Stimulated activated CD4-positive, alpha-beta T cell treated with anti-CD3 and anti-CD28 coated beads, Interleukin-1b, Interleukin-23, amount 100 ng/mL, for 4 hours (primary cell): ENCODE measurements at places on chromosomes 11 and 22.

DNA sequence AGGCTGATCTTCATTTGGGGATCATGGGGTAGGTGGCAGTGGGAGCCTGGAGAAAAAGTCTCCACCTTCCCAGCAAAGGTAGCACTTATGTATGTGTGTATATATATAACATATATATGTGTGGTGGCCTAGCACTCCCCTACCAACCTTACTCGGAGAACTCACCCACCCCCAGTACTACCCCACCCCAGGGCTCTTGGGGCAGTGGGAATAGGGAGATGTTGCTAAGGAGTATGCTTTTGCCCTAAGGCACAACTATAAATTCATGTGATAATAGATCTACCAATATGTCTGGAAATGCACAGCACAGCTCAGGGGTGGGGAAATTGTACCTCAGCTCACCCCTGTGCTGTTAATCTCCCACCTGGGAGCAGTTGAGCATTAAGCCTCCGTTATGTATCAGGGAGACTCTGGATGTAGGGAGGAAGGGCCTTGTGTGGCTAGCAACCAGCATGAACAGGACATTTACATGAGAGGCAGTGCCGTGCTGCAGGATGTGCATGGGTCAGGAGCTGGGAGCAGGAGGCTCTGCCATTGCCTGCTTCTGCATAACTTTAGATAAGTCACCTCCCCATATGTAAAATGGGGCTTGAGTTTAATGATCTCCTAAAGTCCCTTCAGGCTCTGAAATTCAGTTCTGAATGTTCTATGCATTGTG, 57.3 kb downstream of the C11orf91 start:
- no peak for DNase-seq

DNA sequence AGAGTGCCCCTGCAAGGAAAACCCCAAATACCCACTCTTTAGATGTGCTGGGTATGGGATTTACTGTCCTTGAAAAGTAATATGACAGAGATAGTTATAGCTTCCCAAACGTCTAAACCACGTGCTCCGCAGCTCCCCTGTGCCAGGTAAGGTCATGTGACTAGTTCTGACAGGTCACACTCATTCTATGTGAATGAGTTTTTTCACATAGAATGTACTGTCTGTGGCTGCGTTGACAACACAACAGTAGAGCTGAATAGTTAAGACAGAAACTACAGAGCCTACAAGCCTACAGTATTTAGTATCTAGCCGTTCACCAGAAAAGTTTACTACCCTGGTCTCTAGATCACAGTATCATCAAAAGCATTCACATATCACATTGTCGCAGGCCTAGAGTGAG, 236.2 kb downstream of the ETS1 start:
- no peak for DNase-seq

DNA sequence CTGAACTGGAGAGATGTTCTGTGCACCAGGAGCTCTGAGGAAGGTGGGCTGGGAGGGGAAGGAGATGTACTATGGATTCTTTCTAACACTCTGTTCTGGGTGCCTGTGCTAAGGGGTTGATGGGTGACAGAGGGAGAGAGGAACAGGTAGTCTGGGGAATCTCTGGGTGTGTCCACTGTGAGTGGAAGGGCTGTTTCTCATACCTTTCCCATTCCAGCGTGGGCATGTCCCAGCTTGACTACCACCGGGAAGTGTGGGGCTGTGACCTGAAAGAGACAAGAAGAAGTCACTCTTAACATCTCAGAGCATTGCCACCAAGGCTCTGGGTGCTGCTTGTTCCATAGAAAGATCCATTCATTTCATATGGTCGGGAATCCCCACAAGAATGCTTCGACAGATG, 121.9 kb downstream of the FBXO7 start:
- DNase-seq, result no peak

DNA sequence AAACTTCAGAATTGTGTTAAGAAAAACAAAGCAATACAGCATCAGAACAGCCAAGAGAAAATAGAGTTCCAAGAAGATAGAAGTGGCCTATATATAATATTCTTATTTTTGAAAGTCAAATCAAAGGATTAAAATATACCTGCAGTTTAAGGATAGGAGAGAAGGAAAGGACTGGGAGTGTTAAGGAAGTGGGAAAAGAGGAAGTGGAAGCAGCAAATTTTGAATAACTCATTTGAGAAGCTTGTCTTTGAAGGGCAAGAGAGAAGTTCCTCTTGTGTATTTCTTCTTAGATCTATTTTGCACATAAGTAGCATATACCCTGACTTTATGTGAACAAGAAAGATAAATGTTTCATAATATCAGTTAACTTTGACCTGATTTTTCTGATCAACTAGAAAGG, 62.6 kb upstream of the SLC17A6 start:
- DNase-seq, result no peak

DNA sequence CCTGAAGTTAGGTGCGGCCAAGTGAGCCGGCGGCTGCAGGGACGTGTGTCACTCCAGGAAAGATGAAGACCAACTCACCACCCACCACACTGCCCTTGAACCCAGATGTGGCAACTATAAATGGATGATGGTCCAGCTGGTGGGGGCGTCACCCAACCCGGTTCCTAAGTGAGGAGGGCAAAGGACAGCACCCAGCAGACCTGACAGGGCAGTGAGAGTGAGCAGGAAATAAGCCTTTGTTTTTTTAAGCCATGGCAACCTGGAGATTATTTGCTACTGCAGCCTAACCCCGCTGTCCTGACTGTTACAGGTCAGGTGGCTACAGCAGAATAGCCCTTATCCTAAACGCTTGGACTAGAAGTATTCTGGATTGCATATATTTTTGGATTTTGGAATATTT, 228.9 kb downstream of the CTTN start:
- DNase-seq, result no peak

DNA sequence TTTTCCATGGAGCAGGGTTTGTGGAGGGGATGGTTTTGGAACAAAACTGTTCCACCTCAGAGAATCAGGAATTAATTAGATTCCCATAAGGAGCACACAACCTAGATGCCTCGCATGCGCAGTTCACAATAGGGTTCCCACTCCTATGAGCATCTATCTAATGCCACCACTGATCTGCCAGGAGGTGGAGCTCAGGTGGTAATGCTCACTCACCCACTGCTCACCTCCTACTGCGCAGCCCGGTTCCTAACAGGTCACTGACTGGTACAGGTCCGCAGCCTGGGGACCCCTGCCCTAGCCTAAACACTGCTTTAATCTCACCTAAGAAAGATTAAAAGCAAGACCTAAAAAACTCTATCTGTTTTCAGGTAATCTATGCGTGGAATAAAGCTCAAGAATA, 553.0 kb downstream of the JRKL start:
- no peak for DNase-seq

GRCh38 chr22:24053481-24054226, 42.5 kb downstream of the CABIN1 start:
- DNase-seq, result no peak

GRCh38 chr22:32905400-32905799, 103.9 kb downstream of the TIMP3 start:
- DNase-seq, result no peak

GRCh38 chr22:45968751-45969413, 8.1 kb downstream of the WNT7B start:
- no peak for DNase-seq

DNA sequence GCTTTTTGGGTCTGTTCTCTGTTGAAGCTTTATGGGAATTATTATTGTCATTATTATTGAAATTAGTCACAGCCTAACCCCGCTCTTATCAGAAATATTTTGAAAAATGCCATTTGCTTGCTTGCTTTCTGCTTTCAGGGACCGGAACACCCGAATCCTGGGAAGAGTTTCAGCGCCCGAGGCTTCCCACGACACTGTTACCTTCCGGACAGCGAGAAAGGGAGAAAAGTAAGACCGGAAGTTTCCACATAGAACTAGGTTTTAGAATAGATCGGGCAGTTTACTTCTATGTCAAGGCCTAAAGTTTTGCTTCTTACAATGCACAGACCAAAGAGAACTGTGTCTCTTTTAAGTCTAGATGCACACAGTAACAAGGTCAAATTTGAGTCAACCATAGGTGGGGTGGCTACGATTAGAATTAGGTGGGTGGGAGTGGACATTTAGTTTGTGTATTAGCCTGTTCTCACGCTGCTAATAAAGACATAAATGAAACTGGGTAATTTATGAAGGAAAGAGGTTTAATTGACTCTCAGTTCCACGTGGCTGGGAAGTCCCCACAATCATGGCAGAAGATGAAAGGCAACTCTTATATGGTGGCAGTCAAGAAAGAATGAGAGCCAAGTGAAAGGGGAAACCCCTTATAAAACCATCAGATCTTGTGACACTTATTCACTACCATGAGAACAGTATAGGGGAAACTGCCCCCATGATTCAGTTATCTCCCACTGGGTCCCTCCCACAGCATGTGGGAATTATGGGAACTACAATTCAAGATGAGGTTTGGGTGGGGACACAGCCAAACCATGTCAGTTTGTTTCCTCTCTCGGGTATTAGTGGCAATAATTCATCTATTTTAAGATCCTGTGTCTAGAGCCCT, 12.9 kb downstream of the MPEG1 start:
- no peak for DNase-seq

- DNase-seq, result no peak
Observed at GRCh38 chr11:114181752-114182151, 114.4 kb upstream of the NNMT start.

- no peak for DNase-seq
Observed at GRCh38 chr22:35928285-35928798, 100.3 kb downstream of the RBFOX2 start.

- DNase-seq, result no peak
Observed at GRCh38 chr11:96339706-96340554, 3.1 kb downstream of the MAML2 start.

GRCh38 chr11:116281173-116282160, 491.3 kb downstream of the BUD13 start:
- no peak for DNase-seq

DNA sequence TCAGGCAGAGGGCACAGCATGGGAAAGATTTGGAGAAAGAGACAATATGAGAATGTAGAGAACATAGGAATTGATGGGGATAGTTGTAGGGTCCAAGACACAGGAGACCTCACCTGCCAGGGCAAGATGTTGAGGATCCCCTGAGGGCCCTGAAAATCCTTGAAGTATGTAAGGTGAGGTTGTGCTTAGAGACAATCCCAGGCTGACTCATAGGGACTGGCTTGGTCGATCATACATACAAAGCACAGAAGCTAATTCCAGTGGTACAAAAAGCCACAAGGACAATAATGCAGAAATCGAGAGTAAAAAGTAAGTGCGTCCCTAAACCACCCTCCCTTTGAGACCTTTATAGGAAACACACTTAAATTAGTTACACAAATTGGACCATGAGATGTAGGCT, 468.2 kb downstream of the MIAT start:
- no peak for DNase-seq

DNA sequence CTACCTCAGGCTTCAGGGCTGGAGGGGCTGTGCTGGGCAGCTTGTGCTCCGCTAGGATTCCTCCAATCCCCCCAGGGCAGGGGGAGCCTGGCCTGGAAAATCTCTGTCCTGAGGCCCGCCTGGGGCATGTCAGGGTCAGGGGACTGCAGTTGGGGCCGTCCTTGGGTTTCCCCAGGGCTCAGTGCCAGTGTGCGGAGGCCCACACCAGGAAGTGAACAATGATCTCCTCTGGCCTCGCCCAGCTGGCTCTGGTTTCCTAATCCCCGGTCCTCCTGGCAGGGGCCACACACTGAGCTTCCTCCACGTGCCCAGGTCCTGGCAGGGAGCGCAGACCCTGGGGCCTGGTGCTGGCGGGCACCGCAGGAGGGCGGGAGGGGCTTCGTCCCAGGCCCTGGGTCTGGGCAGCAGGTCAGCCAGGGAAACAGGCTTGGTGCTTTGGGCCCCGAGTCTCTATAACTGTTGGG, 1.4 kb upstream of the MUC2 start:
- no peak for DNase-seq

- no peak for DNase-seq
Observed at GRCh38 chr11:95241681-95242081, 10.7 kb upstream of the SESN3 start.

DNA sequence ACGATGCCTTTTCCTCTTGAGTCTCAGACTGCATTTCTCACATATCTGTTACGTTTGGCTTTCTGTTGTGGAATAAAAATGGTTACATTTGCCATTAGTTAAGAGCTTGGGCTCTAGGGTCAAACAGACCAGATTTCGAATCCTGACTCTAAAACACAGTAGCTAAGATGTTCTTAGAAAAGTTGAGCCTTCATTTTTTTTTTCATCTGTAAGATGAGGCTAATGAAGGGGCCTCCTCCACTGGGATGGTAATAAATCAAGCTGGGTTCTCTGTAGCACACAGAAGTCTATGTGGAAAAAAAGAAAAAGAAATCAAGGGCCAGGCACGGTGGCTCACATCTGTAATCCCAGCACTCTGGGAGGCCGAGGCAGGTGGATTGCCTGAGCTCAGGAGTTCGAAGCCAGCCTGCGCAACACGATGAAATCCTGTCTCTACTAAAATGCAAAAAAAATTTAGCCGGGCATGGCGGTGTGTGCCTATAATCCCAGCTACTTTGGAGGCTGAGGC, 49.9 kb upstream of the CAPRIN1 start:
- no peak for DNase-seq

DNA sequence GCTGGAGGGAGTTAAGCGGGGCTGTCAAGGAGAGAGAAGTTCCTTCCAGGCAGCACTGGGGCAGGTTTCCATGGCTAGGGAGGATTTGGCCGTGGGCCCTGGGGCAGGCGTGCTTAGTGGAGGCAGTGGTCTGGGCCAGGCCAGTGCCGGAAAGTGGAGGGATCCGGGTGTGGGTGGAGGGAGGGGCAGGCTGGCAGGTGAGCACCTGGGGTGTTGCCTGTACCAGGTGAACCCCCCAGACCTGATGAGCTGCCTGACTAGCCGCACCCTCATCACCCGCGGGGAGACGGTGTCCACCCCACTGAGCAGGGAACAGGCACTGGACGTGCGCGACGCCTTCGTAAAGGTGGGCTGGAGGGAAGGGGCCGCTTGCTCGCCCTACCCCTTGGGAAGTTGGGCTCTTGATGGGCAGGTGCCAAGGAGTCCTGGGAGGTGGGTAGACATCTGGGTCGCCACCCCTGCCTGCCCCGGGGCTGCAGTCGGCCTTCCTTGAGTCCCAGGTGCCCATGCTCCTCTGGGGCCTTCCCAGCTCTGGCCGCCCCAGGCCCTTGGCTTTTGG, 32.0 kb downstream of the MYO7A start:
- DNase-seq, result no peak

DNA sequence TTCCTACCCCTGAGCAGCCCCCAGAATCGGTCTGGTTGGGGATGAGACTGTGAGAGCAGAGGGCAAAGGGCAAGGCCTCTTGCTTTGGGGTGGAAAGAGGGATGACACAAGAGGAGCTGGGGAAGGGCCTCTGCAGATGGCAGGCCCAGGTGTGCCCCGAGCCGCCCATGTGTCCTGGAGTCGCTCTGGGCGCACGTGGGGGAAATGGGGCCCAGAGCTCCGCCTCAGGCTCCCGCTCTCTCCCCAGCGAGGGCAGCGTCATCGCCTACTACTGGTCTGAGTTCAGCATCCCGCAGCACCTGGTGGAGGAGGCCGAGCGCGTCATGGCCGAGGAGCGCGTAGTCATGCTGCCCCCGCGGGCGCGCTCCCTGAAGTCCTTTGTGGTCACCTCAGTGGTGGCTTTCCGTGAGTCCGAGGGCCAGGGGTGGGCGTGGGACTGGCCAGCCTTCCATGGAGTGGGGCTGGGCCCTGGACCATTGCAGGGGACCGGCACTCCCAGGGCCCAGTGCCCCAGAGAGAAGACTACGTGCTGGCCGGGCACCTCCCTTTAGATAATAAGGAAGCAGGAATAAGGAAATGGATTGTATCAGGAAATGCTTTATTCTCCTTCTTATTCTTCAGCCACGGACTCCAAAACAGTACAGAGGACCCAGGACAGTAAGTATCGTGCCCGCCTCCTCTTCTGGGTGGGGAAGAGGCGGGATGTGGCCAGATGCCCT, 30.1 kb downstream of the ST14 start:
- DNase-seq, result no peak

GRCh38 chr22:41905411-41906202, 9.3 kb downstream of the SHISA8 start:
- DNase-seq, result no peak
